HT-29 (cell line): ENCODE measurements at places on chromosomes 11 and 22. TPM values are rescaled to one million over a fixed set of nuclear protein-coding genes. Genes with fewer than 3 reads are reported as not detected.

- no peak for DNase-seq
Measured at GRCh38 chr22:17472932-17473331, 90.4 kb upstream of the SLC25A18 start.

DNA sequence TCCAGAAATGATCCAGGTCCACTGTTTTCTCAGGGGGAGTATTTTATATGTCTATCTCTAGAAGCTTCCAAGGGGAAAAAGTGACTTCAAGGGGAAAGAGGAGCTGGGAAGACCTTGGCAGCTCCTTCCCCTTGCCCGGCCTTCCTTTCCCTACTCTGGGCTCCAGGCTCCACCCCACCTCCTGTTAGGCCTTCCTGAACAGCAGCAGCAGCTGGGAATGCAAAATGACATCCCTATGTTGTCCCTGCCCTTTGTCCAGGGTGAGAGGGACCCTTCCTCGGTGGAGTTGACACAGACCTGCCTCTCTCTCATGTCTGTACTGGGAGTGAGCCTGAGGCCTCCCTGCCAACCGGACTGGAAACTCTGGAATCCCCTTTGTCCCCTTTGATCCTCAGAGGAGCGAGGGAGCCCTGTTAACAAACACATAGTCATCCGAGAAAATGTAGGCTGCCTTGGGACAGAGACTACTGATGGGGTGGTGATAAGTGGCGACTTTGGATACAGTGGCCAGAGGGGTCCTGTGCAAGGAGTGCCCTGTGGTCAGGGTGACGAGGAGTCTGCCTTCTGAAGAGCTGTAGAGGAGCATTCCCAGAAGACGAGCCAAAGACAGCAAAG lies 9.0 kb upstream of the MALAT1 start:
- peak; percentile 71 for DNase-seq

DNA sequence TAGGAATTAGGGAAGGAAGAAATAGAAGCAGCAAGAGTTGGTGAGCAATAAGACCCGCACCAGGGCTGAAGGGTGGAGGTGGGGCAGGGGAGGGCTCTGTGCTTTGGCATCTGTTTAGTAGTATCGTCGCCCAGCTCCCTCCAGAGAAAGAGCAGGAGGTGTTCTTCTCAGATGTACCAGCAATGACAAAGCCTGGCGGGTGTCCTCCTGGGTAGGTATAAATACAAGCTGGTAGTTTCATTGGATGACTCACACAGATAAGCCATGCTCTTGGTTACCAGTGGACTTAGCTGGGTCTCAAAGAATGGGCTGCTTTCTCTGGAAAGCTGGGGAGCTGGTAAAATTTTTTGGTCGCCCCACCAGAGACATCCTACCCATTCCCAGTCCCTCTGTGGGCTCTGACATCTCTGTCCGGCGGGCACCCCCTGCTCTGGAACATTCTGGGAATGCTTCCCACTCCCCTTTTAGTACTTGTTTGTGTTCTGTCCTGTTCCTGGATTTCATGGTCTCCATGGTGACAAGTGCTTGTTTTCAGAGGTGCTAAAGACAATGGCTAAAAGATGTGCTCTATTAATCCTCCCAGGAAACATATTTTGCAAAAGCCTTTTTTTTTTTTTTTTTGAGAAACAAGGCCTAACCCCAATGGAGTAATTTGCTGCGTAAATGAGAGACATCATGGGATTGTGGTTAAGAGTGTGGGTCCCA lies 15.4 kb upstream of the TUBA8 start:
- DNase-seq: no peak

DNA sequence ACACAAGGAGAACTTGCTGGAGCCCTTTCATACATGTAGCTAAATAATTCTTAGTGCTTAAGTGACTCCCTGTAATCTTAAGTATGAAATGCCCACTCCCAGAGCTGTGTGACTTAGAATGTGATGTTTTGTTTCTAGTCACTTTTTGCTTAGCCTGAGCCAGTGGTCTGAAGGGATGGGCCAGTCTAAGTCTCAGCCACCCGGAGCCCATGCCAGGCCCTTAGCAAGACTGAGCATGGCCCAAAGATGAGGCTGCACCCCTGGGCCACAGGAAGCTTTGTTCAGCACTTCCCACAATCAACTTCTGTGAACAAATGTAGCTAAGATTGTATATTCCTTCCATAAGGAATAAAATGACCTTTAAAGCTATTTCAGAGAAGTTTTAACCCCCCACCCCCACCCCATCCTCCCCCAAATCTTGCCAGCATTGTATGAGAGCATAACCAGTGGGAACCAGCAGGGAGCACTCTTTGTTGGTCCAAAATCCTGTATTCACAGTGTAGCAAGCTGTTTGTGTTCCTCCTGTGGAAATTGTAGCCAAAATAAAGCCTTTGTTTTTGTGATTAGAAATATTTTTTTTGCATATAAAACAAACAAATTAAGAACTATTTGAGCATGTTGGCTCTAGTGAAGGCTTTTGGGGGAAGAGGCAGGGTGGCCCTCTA lies 73.8 kb upstream of the GAL start:
- DNase-seq: no peak

- DNase-seq: no peak
Measured at GRCh38 chr22:50082961-50083461, 2.2 kb downstream of the MLC1 start.

- DNase-seq: no peak
Measured at GRCh38 chr11:95434009-95434408, 203.0 kb upstream of the SESN3 start.

DNA sequence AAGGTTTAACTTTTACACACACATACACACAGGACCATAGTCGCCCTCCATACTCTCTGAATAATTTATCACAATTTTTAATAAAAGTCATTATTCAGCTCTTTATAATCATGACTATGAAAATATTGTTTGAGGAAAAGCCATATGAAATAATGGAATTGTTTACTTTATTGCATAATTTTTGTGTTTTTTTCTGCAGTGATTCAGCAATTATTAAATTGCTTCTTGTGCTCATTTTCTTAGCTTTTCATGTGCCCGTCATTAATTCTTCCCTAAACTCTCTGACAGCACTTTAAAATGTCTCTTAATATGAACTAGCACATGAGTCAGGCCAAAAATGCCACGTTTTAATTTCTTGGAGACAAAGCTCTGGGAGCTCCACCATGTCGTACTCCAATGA lies 77.5 kb upstream of the ALX4 start:
- no peak for DNase-seq

DNA sequence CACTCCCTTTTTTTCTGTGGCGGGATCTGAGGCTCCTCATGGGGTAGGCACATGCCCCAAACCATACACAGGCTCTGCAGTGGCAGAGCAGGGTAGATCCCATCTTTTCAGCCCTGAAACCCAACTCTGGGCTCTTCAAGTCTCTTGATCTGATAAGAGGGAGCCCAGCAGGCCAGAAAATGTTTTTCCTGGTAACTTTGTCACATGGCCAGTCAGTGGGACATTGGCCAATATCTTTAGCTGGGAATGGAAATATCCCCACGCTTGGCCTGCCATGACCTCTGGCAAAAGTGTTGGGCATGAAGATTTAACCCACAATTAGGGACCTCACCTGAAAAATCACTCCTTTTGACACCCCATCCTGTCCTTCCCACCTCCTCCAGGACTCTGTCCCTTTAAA lies 8.1 kb downstream of the INPP5J start:
- no peak for DNase-seq

GRCh38 chr11:35030716-35031213 lies 108.2 kb upstream of the CD44 start:
- peak; percentile 53 for DNase-seq

- no peak for DNase-seq
Measured at GRCh38 chr11:69419662-69420395, 61.6 kb upstream of the LINC01488 start.

DNA sequence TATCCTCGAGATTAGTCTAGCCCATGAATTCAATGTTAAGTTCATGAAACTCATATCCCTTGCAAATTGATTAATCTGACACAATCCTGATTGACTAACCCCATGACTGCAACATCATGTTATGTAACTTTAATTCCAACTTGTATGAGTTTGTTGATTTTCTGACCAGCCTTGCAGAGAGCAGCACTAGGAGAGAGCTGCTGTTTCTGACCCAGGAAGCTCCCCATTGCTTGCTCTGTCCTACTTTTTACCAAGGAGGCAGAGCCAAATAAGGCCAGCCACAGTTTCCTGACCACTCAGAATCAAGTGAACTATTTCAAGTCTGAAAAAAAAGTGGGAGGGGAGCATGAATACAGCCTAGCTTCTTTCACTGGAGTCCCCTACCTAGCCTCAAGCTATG lies 13.2 kb downstream of the MPZL3 start:
- DNase-seq: no peak

GRCh38 chr11:5527716-5528115 lies 11.2 kb upstream of the UBQLNL start:
- no peak for DNase-seq

DNA sequence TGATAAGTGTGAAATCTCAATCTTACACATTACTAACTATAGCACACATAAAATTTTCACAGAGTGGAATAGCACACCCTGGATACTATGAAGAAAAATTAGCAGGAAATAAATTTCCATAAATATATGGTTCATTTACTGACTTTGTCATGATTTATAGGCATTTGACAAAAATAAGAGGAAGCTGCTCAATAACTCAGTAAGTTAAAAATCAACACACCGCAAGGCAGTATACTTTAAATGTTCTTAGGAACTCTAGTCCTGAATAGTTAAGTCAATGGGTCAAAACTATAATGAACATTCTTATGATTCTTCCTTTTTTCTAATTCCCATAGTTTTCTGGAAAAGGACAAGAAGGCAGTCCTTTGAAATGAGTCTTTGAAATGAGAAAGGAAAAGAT lies 1557.8 kb upstream of the RAG2 start:
- no peak for DNase-seq

GRCh38 chr11:123762422-123762821 lies 8.1 kb upstream of the OR6X1 start:
- DNase-seq: no peak

- DNase-seq: no peak
Measured at GRCh38 chr11:962688-963087, 37.0 kb downstream of the AP2A2 start.

DNA sequence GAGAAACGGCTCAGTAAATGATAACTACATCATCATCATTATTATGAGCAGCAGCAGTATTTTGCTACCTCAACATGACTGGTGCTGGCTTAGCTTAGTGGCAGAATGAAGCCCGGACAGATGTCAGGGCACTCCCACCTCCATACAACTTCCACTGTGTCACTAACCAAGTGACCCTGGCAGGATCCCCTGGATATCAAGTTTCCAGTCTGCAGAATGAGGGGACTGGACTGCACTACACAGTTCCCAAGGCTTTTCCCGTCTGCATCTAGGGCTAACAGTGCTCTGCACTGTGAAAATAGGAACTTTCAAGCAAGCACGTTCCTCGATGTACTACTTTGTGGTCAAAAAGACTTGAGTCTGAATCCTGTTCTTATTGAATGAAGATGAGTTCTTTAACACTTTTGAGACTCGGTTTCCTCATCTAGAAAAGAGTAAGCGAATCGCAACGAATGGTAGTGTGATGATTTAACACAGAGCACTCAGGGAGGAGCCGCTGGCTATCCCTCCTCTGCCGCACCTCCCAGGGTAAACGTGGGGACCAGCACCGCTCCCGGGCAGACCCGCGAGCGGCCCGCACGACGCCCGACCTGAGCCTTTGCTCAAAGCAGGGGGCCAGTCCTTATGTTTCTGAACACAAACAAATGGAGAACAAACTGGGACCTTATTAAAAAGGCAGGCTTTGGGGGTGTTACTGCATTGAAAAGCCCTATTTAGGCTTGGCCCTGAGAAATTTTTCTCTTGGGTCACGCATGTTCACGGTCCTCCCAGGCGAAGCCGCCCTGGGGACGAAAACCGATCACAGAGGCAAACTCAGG lies 910 bp downstream of the CLTCL1 start:
- DNase-seq: no peak

DNA sequence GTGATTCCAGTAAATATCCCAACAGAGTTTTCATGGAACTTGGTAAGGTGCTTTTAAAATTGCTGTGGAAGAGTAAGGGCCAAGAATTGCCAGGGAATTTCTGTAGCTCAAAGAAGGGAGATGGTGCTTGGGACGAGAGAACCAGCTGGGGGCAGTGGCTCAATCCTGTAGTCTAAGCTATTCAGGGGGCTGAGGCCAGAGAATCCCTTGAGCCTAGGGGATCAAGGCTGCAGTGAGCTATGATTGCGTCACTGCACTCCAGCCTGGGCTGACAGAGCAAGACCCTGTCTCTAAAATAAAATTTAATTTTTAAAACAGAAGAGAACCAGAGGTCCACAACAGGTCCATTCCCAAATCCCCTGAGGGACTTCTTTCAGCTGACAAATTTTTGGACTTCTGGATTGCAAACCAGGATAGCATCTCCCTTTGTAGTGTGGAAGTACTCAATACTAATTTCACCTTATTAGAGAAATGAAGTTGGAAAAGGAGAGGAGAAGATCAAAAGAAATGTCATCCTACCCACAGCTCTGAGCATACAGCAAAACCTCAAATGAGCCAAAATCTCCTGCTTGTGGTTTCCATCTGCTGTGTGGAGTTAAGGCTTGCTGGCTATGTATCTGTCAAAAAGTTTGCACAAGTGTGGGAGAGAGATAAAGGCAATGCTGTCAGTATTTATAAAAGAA lies 59.2 kb upstream of the CLPB start:
- DNase-seq: no peak

DNA sequence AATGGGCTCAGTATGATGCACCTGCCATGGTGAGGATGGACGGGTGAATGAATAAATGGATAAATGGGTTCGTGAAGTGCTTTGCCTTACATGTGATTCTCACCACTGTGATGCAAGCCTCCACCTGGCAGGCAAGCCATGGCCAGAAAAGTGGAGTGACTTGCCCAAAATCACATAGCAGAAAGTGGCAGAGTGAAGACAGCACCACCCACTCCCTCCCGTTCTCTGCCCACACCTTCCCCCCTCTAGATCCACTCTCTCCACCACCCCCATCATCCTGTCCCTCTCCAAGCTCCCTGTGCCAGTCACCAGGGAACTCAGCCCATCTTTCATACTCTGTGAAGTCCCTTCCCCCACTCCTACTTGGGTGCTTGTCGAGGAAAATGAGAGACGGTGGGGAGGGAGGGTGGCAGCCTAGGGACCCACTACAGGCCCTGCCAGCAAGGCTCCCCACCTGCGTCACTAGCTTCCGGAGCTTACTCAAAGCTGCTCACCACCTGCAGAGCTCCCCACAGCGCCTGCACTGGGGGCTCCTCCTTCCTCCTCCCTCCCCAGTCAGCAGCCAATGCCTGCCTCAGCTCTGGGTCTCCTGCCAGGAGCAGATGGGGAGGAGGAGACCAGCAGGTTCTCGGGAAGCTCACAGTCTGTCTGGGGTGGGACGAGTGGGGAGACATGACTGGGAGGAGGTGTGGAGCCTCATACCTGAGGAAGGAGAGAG lies 82.3 kb downstream of the PDE2A start:
- no peak for DNase-seq

Gene DNAJC4
- total RNA-seq: 19.5 and 23.5 TPM in 2 replicates

Gene OR8B4
- total RNA-seq: not detected in 2 replicates
